GM12864 (cell line): ENCODE measurements at places on chromosomes 1 and 21.
A peak's percentile ranks its signal among the peaks of the same experiment; 100 is the strongest.

DNA sequence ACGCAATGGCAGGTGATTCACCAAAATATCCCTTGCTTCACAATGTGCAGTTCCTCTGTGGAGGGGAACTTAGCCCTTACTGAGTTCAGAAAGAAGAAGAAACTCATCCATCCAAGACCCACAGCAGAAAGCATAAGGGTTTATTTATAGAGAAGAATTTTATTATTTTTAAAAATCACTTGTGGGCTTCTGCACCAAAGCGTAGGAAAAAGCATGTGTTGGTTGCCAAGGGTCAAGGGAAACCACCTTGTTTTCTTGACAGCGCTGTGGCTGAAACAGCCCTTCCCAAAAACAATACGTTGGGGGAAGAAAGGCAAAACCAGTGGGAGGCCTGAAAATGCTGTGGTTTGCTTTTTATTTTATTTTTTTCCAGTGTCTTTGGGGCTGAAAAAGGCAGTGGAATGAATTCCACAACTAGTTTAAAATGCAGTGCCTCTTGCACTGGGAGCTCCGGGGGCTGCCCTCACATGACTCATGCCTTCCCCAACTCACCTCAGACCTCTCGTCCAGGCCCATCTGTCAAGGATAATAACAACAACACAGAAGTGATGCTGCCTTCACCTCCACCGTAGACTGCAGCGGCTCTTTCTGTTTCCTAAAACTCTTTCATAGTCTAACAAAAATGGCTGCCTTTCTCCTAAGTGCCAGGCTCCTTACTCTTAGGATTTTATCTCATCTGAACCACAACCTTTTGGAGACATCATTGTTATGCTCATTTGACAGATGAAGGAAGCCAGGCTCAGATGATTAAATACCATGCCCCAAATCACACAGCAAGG lies 224.2 kb upstream of the JUN start:
- DNase-seq = no peak

DNA sequence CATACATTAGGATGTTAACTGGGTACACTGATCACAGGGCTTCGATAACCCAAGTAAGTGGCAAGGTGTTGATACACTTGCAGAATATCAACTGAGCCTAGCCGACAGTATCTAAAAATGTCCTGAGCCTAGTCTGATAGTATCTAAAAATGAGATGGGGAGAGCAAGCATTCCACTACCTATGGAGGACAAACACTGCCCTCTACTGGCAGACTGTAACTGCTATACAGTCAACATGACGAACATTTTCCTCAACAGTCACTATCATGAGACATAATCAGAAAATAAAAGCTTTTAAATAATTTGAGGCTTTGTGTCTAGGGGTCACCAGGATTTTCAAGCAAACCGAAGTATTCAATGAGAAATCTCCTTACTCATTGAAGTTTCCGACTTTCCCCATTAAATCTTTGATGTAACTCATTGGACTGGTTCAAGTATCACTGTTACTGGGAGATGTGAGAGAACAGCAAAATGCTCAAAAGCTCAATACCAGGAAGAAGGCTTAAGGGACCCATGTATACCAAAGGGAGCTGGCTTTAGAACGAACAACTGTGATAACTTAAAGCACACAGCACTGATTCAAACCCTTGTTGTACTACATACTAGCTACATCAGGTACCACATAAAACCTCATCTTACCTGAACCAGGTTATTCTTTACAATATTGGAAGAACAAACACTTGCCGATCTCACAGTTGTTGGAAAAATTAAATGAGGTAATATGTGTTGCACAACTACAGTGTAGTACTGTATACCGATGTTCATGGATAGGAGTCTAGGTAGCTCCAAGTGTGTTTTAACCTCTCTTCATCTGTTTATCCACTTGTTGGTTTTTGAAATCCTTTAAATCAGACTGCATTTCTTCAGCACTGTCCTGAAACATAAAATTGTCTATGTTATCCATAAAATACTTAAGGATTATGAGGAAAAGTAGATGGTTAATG lies 31.1 kb upstream of the SLC45A3 start:
- peak; percentile 47 for DNase-seq

DNA sequence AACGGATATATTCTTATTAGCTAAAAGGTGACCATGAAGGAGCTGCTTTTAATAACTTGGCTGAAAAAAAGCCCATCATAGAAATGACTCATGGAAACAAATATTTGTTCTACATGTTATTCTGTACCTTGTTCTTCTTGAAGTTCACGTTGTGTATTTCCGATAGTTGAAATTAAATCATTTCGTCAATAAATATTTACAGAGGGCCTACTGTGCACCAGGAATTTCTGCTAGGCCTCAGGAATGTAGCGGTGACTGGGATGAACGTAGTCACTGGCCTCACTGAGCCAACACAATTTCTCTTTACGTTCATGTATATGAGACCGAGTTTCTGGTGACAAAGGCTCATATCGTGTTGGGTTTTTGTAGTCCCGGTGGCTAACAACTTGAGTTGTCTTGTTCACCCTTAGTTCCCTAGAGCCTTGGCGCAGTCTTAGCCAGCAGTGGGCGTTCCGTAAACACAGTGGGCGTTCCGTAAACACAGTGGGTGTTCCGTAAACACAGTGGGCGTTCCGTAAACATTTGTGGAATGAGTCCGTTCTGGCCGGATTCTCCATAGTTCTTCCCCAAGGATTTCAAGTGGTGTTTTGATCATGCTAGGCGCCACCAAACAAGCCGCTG lies 53.2 kb upstream of the VAMP3 start:
- no peak for DNase-seq

- no peak for DNase-seq
These were observed 237.0 kb downstream of the MRPL39 start for GRCh38 chr21:25370311-25370744.

DNA sequence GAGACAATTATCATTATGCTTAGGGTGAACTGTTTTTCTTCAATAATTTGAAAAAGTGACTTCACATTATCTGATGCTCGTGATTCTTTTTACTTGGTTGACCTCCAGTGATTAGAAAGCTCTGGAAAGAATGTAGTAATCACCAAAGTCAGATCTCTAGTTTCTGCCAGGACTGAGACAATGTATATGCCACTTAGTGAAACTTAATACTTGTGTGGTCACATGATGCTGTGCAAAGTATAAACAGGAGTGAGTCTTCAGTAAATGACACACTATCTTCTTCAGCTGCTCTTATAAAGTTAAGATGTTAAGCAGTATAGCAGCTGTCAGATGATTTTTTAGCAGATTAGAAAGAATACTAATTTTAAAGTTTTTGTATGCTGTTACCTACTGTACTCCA lies 17.2 kb downstream of the VCAM1 start:
- DNase-seq = no peak

GRCh38 chr1:107617921-107618320 lies 347.1 kb downstream of the VAV3 start:
- DNase-seq = no peak

- DNase-seq = no peak
These were observed 35.3 kb upstream of the SOD1 start for GRCh38 chr21:31624181-31624580.

- DNase-seq = no peak
These were observed 84.4 kb downstream of the NIBAN1 start for GRCh38 chr1:184889902-184890301.

DNA sequence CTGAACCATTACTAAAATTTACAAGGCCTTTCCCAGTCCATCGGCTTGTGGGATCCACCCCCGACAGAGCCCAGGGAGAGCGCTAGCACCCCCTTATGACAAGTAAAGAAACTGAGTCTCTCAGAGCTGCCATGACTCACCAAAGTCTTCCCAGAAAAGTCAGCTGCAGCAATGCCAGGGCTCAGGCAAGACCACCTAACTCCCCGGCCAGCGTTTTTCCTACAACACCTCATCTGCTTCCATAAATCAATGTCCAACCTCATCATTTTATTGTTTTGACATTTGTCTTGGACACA lies 15.0 kb downstream of the DHCR24 start:
- DNase-seq = no peak

DNA sequence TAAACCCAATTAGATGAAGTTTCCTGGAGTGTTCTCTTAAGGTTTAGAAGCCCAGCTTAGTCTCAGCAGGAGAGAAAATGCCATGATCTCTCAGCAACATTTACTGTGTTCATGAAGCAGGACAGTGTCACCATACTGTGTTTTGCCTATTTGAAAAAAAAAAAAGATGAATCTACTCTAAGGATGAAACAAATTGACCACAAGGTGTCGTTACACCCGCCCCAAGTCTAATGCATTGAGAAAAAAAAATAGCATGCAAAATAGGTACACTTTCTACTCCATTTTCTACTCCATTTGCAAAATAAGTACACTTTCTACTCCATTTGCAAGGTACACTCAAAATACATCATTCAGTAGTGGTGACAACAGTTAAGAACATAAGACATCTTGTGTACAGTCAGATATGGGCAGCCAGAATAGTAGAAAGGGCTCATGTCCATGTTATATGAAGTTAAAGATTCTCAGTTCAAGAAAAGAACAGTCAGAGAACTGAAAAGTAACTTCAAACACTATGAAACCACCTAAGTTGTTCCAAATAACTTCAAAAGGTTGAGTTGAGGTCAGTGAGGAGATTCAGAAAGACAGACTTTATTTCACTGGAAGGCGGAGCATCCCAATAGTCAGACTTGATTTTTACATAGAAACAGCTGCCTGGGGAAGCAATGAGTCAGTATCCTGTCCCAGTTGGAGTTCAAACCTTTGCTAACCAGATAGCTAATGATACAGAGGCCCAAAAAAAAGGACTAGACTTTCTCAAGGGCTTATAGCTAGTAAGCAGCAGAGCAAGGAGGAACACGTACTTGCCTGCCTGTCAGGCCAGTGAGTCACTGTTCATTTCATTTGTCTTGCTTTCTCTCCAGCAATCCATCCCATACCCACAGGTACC lies 13.3 kb downstream of the PLPPR5 start:
- no peak for DNase-seq

GRCh38 chr1:93937997-93938396 lies 28.8 kb upstream of the GCLM start:
- no peak for DNase-seq

- DNase-seq = no peak
These were observed 284.5 kb downstream of the DSCAM start for GRCh38 chr21:40562242-40563002.

DNA sequence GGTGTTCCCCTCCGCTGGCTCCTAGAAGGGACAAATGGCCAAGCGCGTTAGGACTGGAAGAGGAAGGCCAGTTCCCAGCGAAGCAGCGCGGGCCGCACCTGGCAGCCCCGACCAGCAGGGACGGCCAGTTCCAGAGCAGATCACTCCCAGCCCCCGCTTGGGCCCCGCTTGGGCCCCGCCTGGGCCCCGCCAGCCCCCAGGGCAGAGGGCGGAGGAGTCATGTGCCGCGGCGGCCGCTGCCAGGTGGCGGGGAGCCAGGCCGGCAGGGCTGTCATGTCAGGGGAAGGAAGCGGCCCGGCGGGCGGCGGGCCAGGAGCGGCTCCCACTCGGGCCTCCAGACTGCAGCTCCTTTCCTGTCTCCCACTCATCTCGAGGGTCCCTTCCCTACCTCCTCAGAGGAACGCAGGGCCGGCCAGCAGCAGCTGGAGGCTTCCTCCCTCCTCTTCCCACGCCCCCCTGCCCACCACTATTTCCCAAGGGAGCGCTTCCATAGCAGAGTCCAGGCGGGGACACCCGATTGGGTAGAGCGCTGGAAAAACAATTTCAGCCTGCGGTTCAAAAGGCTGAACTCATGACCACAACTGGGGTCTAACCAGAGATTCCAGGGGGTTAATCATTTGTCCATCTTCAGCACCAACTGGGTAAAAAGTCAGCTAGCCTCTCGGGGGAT lies 16.5 kb downstream of the ZNF697 start:
- DNase-seq = no peak

DNA sequence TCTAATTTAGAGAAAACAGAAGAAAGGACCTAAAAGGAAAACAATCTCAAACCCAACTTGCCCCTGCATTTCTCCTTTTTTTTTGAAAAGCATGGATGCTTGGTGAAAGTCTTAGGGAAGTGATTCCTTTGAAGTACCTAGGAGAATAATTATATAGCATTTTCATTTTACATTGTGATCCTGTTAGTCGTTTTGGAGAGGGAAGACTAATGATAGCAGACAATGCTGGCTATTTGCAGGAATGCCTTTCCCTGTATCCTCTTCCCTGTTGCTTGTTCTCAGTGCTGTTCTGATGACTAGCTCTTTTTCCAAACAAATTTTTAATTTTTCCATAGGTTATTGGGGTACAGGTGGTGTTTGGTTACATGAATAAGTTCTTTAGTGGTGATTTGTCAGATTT lies 53.9 kb downstream of the LAMC1 start:
- DNase-seq = no peak

- no peak for DNase-seq
These were observed 3.0 kb downstream of the TSPAN2 start for GRCh38 chr1:115086176-115086830.

DNA sequence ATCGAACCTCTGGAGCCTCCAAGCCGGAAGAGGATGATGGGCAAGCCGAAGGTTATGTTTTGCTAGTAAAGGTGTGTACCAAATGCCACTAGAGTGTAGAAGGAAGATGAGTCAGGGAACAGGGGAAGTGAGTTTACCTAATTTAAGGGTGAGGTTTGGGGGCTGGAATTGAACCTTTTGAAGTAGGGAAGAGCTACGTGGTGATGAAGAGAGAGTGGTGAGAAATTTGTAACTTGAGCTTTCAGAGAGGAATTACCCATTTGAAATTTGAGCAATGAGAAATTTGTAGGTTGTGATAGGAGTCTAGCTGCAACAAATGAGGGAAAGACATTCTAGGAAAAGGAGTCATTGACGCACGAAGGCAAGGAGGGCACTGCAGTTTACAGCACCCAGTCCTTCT lies 70.0 kb upstream of the TENT5C start:
- no peak for DNase-seq

GRCh38 chr21:15932726-15933125 lies 202.9 kb downstream of the USP25 start:
- no peak for DNase-seq

DNA sequence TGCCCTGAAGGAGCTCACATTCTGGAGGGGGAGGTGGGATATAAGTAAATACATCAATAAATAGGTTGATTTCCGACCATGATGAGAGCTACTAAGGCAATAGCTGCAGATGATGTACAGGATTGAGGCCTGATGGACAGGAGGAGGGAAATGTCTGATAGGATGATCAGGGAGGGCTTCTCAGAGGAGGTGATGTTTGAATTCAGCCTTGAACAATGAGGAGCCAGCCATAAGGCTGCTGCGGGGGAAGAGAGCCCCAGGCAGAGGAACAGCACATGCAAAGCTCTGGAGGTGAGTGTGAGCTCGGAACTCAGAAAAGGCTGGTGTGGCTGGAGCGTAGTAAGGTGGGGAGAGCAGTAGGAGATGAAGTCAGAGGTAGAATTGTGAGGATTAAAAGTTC lies 411.7 kb downstream of the PTPRU start:
- no peak for DNase-seq

- DNase-seq = no peak
These were observed 176.3 kb upstream of the C1orf174 start for GRCh38 chr1:4076346-4076745.
